ENCODE measurements at places on chromosomes 6 and 20. TPM values are rescaled to one million over a fixed set of nuclear protein-coding genes. Genes with fewer than 3 reads are reported as not detected.

Gene C20orf141
- not detected for total RNA-seq

Gene VSTM2L
- total RNA-seq, result 0.33 TPM

DNA sequence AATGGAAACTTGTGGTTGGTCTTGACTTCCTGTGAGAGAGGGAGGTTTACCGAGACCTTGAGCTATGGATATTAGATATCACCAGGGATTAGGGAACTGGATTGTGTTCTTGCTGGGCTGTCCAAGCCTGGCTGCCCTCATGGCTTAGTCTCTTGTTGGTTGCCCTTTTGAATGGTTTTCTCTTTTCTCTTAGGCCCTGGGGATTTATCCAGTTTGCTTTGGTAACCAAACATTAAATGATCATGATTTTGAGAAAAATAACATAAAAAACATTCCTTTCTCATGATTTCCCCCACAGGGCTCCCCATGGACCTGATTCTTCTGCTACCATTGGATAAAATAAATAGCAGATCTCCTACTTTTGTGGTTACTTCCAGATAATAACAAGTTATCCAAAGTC lies 306.4 kb upstream of the RNF217 start:
- no peaks in the 10 kb centered on the region for H3K36me3 ChIP-seq
- H3K27me3 ChIP-seq, result no peaks in the 10 kb centered on the region
- H3K4me3 ChIP-seq, result no peak overlapping the region
- H3K27ac ChIP-seq, result no peak overlapping the region

Gene C6orf163
- 4.7 TPM for total RNA-seq

Gene SRMS
- total RNA-seq, result 0.66 TPM

- H3K4me3 ChIP-seq, result no peak overlapping the region
- DNase-seq, result no peak
- no peaks in the 10 kb centered on the region for H3K36me3 ChIP-seq
- H3K27ac ChIP-seq, result no peak overlapping the region
- H3K4me1 ChIP-seq, result no peaks in the 10 kb centered on the region
Measured at GRCh38 chr6:36631326-36632011, 37.3 kb downstream of the SRSF3 start.

Gene LY6G6C
- not detected for total RNA-seq

Gene NRSN1
- not detected for total RNA-seq

Gene ADGB
- total RNA-seq, result not detected

GRCh38 chr6:140858381-140858971 lies 1274.2 kb upstream of the GJE1 start:
- H3K4me1 ChIP-seq, result no peaks in the 10 kb centered on the region
- no peak overlapping the region for H3K27ac ChIP-seq
- no peaks in the 10 kb centered on the region for H3K27me3 ChIP-seq
- no peak overlapping the region for H3K4me3 ChIP-seq

Gene SLC13A3
- 1.3 TPM for total RNA-seq

DNA sequence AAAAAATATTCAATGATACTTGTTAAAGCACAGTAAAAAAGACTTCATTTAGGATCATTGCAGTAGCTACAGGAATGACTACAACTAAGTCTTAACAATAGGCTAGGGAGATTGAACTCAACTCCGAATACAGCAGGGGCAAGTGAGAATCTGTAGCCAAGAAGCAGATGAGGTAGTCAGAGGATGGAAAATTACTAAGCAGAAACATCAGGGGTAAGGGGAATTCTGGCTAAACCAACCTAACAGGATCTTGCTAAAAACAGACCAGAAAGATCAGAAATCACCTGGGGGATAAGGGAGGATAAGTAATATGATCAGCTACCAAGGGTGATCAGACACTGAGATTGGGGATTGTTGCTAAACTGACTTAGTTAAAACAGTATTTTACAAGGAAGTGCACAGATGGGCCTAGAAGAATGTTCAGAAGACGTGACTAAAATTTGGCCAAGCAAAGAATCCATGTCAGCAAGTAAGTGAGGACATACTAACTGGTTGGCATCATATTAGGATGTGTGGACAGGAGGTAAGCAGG lies 217.5 kb downstream of the TENT5A start:
- no peaks in the 10 kb centered on the region for H3K27me3 ChIP-seq
- H3K4me3 ChIP-seq, result no peak overlapping the region
- H3K27ac ChIP-seq, result no peak overlapping the region
- no peaks in the 10 kb centered on the region for H3K36me3 ChIP-seq

Gene RWDD1
- total RNA-seq, result 39.0 TPM

DNA sequence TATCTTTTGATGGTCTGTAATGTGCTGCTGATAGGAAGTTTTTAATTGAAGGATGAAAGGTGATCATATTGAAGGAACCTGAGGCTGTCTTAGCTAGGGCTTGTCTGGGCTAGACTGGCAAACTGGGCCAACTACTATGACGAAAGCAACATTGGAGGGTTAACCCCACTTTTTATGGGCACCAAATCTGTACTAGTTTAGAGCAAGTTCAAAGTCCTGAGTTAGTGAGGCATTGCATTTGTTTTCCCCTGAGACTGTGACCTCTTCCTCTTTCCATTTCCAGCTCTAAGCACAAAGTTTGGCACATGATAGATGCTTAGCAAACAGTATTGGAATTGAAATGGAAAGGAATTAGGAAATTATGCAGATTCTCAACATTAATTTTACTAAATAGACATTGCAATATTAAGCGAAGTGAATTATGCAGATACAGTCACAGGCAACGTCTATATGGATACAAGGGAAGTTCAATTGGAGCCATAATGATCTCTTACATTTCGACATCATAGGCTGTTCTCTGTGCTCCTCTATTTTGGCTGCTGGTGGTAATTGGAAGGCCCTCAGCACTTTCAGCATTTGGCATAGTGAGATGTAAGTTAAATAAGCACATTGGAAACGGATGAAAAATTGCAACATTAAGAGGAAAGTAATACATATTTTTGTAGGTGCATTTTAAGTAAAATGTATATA lies 22.2 kb downstream of the CEP57L1 start:
- H3K27me3 ChIP-seq, result no peaks in the 10 kb centered on the region
- H3K4me3 ChIP-seq, result no peak overlapping the region
- H3K4me1 ChIP-seq, result no peaks in the 10 kb centered on the region
- DNase-seq, result no peak
- H3K27ac ChIP-seq, result no peak overlapping the region

- no peaks in the 10 kb centered on the region for H3K36me3 ChIP-seq
- H3K27ac ChIP-seq, result no peak overlapping the region
- H3K4me1 ChIP-seq, result no peaks in the 10 kb centered on the region
- no peaks in the 10 kb centered on the region for H3K27me3 ChIP-seq
- no peak overlapping the region for H3K4me3 ChIP-seq
Measured at GRCh38 chr20:52342913-52343312, 151.3 kb upstream of the ZFP64 start.

GRCh38 chr20:58405504-58406291 lies 16.7 kb downstream of the VAPB start:
- no peaks in the 10 kb centered on the region for H3K36me3 ChIP-seq
- H3K4me3 ChIP-seq, result no peak overlapping the region
- H3K27ac ChIP-seq, result no peak overlapping the region

DNA sequence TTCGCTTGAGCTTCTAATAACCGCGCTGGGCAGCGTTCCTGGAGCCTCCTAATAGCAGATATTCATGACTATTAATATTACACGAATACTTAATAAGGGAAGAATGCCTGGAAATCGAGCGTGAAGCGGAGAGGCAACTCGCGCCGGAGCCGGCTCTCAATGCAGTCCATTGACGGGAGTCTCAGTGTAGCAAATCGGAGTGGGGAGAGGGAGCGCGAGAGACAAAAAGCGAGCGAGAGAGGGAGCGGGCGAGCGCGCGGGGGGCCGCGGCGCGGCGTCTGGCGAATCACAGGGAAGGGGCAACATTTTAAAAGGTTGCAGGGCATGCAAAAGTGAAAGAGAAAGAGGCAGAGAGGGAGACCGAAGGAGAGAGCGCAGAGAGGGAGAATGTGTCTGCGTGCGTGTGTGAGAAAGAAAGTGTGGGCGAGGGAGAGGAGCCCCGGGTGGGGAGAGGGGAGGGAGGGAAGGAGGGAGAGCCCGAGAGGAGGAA lies 2.9 kb downstream of the TFAP2A start:
- DNase-seq, result peak; percentile 84
- peaks cover 35% of the 10 kb centered on the region for H3K27me3 ChIP-seq
- peak overlapping the region; percentile 59 for H3K4me3 ChIP-seq
- H3K36me3 ChIP-seq, result no peaks in the 10 kb centered on the region
- peaks cover 5% of the 10 kb centered on the region for H3K4me1 ChIP-seq

GRCh38 chr6:42692137-42692911 lies 30.1 kb downstream of the PRPH2 start:
- H3K4me3 ChIP-seq, result no peak overlapping the region
- H3K36me3 ChIP-seq, result peaks cover 7% of the 10 kb centered on the region

Gene ANGPT4
- 0.66 TPM for total RNA-seq

Gene COL20A1
- not detected for total RNA-seq

- H3K4me3 ChIP-seq, result no peak overlapping the region
- no peaks in the 10 kb centered on the region for H3K36me3 ChIP-seq
- no peaks in the 10 kb centered on the region for H3K27me3 ChIP-seq
- no peaks in the 10 kb centered on the region for H3K4me1 ChIP-seq
- DNase-seq, result no peak
Measured at GRCh38 chr6:32581315-32582095, 8.1 kb downstream of the HLA-DRB1 start.

DNA sequence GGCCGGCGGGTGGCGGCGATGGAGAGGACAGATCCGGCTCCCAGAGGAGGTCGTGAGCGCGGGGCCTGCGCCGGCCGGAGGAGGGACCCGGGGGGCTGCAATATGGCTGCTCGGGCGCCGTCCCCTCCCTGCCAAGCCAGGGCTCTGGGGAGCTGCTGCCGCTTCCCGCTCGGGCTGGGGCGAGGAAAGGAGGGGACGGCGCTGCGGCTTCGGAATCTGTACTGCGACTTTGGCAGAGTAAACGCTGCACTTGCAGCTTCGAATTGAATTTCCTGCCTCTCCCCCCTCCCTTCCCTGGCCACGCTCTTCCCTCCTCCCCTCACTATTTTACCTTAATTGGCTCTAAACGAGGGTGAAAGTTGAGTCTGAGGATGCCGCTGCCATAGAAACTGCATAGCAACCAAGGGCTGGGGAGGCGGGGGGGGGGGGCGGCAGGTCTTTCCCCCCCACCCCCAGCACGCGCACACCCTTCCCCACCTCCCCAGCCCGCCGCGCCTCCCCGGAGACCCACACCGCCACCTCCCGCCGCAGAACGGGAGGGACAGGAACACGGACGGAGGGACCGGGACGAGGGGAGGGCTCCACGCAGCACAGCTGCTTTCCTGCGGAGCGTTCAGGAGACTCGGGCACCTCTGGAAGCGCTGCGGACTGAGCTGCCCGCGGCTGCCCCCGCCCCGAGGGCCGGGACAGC lies 93.9 kb downstream of the RNASET2 start:
- DNase-seq, result no peak
- H3K27me3 ChIP-seq, result peaks cover 6% of the 10 kb centered on the region
- peaks cover 3% of the 10 kb centered on the region for H3K4me1 ChIP-seq

Gene PTK6
- total RNA-seq, result 0.16 TPM

DNA sequence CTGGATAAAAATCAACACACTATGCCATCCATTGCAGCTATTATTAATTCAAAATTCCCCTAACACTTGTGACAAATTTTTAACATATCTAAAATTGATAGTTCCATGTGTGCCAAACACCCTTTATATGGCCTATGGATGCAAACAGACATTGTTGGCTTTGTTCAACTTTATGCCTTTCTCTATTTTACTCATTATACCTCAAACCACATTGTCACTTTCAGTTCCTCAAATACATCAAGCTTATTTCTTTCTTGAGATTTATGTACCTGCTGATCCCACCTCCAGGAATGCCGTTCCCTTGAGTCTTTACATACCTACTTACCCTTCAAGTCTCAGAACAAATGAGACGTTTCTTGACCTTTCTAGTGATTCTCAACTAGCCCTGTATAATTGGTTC lies 193.5 kb upstream of the PLN start:
- H3K27me3 ChIP-seq, result no peaks in the 10 kb centered on the region
- no peaks in the 10 kb centered on the region for H3K36me3 ChIP-seq

GRCh38 chr20:21586682-21587081 lies 72.8 kb upstream of the NKX2-2 start:
- H3K36me3 ChIP-seq, result no peaks in the 10 kb centered on the region
- DNase-seq, result no peak
- H3K27me3 ChIP-seq, result no peaks in the 10 kb centered on the region
- no peak overlapping the region for H3K27ac ChIP-seq
- H3K4me3 ChIP-seq, result no peak overlapping the region

DNA sequence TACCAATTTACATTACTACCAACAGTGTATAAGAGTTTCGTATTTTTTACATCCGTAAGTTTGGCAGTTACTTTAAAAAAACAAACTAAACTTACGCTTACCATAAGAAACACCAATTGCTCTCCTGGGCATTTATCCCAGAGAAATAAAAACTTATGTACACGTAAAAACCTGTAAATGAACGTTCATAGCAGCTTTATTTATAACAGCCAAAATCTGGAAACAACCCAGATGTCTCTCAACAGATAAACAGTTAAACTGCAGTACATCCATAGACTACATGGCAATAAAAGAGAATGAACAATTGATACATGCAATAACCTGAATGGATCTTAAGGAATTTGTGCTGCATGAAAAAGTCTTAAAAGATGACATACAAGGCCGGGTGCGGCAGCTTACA lies 30.7 kb downstream of the NCR2 start:
- no peak for DNase-seq
- H3K27ac ChIP-seq, result no peak overlapping the region
- no peaks in the 10 kb centered on the region for H3K36me3 ChIP-seq
- H3K27me3 ChIP-seq, result peaks cover 12% of the 10 kb centered on the region

DNA sequence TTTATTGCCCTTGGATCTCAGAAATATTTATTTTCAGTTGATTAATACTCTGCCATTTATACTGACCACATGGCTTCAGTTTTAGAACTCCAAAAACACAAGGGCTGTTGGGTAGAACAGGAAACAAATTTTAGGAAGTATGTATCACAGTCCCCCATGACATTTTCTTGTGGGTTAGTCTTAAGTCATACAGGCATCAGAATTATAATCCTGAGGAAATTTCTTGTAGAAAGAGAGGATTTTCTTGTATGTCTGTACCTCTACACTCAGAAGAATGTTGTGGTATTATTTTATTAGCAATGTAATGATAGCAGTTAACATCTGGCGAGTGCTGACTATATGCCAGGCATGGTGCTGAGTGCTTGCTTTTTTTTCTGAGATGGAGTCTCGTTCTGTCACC lies 302.9 kb downstream of the CLIC5 start:
- no peak overlapping the region for H3K4me3 ChIP-seq
- H3K27me3 ChIP-seq, result no peaks in the 10 kb centered on the region
- H3K36me3 ChIP-seq, result no peaks in the 10 kb centered on the region
- no peak for DNase-seq

GRCh38 chr6:16519265-16520242 lies 241.7 kb downstream of the ATXN1 start:
- no peak for DNase-seq
- no peaks in the 10 kb centered on the region for H3K36me3 ChIP-seq
- H3K27ac ChIP-seq, result no peak overlapping the region
- H3K4me1 ChIP-seq, result no peaks in the 10 kb centered on the region
- H3K27me3 ChIP-seq, result no peaks in the 10 kb centered on the region
